Pancreas (tissue), 10 donors: ENCODE measurements at places on chromosomes 11 and 22. TPM values are rescaled to one million over a fixed set of nuclear protein-coding genes. Genes with fewer than 3 reads are reported as not detected.

- no peak for DNase-seq
Observed at GRCh38 chr11:121391914-121392313, 60.2 kb upstream of the SORL1 start.

DNA sequence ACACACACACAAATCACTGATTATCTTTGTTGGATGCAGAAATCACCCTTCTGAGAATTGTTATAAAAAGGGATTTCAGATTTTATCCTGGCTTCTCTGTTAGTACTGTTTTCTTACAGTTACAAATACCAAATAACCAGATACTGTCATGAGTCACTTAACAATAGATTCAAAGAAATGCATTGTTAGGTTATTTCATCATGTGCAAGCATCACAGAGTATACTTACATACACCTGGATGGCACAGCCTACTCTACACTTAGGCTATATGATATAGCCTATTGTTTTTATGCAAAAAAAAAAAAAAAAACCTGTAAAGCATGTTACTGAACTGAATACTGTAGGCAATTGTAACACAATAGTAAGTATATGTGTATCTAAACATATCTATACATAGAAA lies 319.2 kb upstream of the ARHGAP42 start:
- DNase-seq: no peak

DNA sequence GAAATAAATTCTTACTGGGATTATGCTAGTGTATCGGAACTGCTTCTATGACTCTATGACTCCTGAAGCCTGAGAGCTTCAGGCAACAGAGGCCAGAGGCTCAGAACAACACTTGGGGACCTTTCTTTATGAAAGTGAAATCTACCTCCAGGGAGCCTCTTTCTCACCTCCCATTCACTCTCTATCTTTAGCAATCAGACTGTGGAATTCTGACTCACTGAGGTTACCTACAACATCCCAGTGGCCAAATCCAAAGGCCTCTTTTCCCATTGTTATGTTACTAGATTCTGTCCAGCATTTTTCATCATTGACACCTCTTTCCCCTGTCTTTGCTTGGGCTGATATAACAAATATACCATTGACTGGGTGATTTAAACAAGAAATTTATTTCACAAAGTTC lies 14.1 kb upstream of the CYB5R2 start:
- DNase-seq: no peak

- DNase-seq: peak; percentile 44
Observed at GRCh38 chr22:33579448-33580093, 340.7 kb downstream of the LARGE1 start.

- no peak for DNase-seq
Observed at GRCh38 chr11:71518506-71519471, 8.3 kb upstream of the KRTAP5-7 start.

DNA sequence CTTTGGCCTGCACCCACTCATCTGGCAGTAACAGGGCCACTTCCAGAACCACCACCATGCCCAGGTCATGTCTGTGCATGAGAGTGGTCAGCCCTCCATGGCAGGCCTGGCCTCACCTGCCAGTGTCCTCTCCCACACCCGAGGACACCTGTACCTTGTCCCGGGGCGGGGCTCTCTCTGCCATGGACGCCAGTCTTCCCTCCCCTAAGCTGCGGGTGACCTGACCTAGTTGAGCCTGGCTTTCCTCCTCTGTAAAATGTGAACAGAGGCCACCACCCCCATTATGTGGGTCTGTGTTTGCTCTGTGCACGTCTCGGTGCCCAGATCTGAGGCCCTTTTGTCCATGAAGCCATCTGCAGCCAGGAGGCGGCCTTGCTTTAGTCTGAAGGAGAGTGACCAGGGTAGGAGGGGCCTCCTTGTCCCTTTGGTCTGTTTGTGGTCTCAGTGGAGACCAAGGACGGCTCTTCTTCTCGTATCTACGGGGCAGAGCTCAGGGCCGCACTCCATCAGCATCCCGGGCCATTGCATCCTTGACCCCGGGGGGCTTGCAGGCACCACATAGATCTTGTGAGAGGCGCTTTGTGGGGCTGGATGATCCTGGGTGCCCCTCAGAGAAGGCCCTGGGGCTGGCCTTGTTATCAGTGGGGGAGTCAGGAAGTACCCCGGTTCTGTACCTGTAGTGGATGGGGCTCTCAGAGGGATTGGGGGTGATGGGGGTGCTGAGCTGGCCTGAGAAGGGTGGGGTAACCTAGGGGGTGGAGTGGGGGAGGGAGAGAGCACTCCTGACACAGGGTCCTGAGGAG lies 121.6 kb downstream of the KCNQ1 start:
- peak; percentile 18 for DNase-seq

DNA sequence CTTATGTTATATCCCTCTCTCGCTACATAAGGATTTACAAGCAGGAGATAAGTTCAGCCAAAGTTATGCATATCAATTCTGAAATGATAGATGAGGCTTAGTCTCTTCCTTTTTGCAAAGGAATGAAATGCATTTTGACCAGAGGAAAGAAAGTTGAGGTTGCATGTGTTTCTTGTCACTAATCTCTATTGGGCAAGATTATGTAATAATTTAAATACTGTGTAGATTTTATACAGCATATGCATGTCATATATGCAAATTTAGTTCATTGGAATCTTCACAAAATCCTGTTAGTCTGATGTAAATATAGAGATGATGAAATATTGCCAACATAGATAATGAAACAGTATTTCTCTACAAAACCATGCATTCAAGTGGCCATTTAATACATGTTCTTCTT lies 858.7 kb upstream of the RAG2 start:
- no peak for DNase-seq

- DNase-seq: no peak
Observed at GRCh38 chr22:33114565-33114964, 56.4 kb upstream of the SYN3 start.

DNA sequence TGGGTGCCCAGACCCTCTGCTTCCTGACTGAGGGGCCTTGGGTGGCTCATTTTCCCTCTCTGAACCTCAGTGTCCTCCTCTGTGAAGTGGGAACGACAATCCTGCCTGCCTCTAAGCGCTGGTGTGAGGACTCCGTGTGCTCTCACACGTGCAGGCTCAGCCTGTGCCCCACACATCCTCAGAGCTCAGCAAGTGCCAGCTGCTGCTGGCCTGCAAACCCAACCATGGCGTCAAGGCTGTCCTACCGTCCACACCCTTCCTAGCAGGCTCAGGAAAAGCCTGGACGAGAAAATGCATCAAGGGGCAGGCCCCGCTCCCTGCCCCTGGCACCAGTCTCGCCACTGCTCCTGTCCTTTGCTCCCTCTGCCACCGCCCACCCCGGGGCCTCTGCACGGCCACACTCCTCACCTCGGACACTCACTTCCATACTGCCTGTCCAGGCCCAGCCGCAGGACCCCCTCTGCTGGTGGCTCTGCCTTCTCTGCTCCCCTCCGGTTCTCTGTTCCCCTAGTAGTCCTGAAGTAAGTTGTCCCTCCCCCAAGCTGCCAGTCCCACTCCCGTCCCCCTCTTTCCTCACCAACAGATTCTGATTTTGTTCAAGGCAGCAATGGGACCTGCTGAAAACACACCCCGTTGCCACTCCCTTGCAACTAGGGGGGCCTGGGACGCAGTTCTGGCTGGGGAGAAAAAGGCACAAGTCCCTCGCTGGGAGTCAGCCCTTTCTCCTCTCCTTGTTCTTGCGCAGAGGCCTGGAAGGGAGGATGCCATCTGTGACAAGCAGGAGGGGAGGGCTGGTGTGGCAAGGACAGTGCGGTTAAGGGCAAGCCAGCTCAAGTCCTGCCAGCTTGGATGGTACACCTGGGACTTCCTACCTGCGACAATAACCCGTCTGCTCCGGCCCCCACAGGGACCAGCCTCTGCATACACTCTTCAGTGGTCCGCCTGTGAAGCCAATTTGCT lies 62.2 kb downstream of the ARFGAP3 start:
- no peak for DNase-seq

DNA sequence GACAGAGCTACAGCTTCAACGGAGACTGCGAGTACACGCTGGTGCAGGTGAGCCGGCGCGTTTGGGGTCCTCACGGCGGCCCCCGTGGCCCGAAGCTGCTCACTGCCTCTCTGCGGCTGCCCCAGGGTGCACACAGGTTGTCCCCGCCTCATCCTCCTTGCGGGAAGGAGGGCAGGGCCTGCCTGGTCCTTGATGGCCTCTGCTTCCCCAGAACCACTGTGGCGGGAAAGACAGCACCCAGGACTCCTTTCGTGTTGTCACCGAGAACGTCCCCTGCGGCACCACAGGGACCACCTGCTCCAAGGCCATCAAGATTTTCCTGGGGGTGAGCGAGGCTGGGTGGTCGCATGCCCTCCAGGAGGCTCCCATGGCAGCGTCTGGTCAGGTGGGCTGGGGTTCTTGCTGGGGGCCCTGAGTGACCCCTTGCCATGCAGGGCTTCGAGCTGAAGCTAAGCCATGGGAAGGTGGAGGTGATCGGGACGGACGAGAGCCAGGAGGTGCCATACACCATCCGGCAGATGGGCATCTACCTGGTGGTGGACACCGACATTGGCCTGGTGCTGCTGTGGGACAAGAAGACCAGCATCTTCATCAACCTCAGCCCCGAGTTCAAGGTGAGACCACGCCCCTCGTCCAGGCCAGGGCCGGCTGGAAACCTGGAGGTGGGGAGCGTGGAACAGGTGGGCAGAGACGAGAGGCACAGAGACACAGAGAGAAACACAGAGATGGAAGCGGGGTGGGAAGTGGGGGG lies 19.4 kb downstream of the MUC5AC start:
- no peak for DNase-seq

DNA sequence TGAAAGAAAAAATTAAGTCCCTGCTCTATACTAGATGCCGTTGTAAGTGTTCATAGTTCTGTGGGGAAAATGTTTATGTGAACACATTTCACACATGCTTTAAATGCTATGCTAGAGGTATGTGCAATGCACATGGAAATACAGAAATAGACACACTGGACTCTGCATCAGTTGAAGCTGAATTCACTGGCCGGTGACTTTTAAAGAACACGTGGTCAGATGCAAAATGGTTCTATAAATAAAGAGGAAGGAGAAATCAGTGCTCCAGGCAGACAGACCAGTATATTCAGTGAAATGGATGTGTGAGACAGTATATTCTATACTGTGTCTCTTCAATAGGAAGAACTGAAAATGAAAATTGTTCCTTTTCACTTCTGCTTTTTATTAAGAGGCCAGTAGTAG lies 29.9 kb downstream of the TRPC6 start:
- DNase-seq: no peak

LARGE2 gene
- total RNA-seq: 9.0 TPM

DDTL gene
- total RNA-seq: 0.79 TPM

LYVE1 gene
- 12.0 TPM for total RNA-seq
